ENCODE measurements at places on chromosomes 4 and X.
A peak's percentile ranks its signal among the peaks of the same experiment; 100 is the strongest.

- DNase-seq, result no peak
These were observed 77.8 kb downstream of the SORBS2 start for GRCh38 chr4:185734214-185734613.

DNA sequence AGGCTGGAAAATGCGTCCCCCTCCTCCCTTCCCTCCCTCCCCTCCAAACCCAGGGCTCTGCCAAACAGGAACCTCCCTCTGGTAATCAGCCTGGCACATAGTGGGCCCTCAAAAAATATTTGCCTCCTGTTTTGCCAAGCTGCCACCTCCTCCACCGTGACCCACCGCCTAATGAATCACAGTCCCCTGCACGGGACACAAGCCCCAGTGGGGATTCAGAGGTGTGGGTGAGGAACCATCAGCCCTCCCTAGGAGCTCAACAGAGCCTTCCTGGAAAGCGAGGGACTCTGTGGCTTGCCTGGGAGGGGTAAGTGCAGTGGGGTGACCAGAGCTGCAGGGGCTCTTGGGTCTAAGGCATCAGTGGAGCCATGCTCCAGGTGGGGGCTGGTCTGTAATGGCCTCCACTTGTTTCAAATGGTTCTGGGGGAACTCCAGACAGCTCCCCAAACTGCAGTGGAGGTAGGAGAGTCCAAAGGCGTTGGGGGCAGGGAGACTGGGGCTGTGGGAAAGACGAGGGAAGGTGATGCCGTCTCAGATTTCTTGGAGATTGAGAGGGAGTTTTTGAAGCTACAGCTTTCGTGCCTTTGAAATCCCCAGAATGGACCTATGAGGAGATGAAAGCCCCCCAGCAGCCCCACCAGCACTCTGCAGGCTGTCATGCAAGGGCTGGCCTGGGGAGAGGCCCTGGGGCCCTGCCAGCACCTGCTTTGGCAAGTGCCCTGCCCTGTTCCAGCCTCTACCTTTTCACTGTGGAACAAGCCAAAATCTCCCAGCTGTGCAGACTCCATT lies 1.0 kb upstream of the PPP2R2C start:
- DNase-seq, result no peak

DNA sequence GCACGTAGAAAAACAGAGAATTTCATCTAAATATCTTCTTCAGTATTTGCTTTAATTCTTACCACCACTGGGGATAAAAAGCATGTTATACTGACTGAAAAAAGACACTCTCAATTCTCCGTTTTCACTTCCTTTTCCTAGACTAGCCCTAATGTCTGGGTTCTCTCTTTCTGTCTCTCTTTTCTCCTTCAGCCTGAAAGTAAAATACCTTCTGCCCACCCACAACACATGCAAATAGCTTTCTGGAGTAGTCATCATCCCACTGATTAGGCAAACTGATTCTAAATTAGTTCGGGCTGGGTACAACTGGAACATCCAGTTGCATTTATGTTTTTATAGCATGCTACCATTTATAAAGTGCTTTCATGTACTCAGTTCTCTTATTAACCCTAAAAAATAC lies 142.4 kb upstream of the ANKRD50 start:
- no peak for DNase-seq

- no peak for DNase-seq
These were observed 15.0 kb downstream of the ADD1 start for GRCh38 chr4:2858451-2859217.

DNA sequence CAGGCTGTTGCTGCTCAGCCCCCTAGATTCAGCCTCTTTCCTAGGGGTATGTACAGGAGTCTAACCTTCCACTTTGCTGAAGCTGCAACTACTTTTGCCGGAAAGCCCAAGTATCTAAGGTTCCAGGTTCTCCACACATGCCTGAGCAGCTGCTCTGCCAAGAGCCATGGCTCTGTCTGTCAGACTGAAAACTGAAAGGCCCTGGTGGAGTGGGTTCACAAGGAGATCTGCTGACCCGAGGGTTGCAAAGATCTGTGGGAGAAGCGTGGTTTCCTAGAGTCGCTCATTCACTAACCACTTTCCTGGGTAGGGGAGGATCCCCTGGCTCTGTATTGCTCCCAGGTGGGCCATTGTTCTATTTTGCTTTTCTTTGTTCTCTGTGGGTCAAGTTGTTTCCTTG lies 6.0 kb upstream of the PNMA6F start:
- no peak for DNase-seq

- peak; percentile 4 for DNase-seq
These were observed 600.6 kb downstream of the ANKRD50 start for GRCh38 chr4:124111922-124112321.

- no peak for DNase-seq
These were observed 1310.3 kb downstream of the RPA4 start for GRCh38 chrX:98194036-98194435.

- no peak for DNase-seq
These were observed 6.9 kb upstream of the FGF16 start for GRCh38 chrX:77440330-77440729.

GRCh38 chr4:55378617-55379467 lies 16.9 kb upstream of the TMEM165 start:
- DNase-seq, result no peak

- peak; percentile 8 for DNase-seq
These were observed 263.8 kb upstream of the RPS6KA3 start for GRCh38 chrX:20530406-20530921.

- DNase-seq, result no peak
These were observed 21.7 kb downstream of the PNMA6F start for GRCh38 chrX:153299855-153300254.

DNA sequence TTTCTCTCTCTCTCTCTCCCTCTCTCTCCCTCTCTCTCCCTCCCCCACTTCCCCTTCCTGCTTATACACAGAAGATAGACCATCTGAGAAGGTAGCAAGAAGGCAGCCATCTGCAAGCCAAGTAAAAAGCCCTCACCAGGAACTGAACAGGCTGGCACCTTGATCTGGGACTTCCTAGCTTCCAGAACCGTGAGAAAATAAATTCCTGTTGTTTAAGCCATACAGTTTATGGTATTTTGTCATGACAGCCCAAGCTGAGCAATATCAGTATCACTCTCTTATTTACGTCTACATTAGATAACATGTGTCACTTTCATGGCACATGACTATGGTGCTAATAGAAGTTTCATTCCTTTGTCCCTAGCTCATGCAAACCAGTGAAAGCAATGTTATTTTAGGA lies 581.1 kb downstream of the INPP4B start:
- no peak for DNase-seq

- DNase-seq, result no peak
These were observed 75.7 kb downstream of the ANXA3 start for GRCh38 chr4:78627046-78627965.

GRCh38 chr4:142440093-142440492 lies 406.0 kb downstream of the INPP4B start:
- DNase-seq, result no peak

GRCh38 chrX:20498851-20499635 lies 232.3 kb upstream of the RPS6KA3 start:
- DNase-seq, result no peak

DNA sequence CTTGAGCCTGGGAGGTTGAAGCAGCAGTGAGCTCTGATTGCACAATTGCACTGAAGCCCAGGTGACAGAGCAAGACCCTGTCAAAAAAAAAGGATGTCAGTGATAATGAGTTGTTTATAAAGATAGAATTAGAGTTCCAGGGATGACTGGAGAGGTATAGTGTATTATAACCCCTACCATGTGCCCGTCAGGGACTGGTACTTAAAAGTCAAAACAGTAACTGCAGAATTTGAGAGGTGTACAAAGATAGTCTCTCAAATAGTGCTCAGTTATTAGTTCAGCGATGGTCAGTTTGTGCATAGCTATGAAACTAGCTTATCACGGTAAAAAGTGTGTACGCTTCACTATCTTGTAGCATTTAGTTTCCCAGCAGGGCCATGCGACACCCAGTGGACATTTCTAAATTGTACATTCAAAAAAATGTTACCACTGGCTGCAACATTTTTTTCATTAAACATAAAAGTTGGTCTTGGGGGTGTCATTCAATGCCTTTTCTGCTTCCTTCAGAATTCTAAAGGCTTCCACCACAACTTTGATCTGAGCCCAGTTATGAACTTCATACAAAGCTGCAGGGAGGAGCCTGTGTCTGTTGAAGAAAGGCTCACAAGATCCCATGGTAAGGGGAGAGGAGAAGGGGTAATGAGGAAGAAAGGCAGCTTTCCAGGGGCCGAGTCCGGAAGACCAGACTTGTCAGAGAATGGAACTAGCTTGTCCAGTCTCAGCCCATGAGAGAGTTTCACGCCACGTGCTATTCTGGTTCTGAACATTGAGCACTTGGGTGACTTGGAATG lies 9.2 kb upstream of the GYG2 start:
- no peak for DNase-seq

DNA sequence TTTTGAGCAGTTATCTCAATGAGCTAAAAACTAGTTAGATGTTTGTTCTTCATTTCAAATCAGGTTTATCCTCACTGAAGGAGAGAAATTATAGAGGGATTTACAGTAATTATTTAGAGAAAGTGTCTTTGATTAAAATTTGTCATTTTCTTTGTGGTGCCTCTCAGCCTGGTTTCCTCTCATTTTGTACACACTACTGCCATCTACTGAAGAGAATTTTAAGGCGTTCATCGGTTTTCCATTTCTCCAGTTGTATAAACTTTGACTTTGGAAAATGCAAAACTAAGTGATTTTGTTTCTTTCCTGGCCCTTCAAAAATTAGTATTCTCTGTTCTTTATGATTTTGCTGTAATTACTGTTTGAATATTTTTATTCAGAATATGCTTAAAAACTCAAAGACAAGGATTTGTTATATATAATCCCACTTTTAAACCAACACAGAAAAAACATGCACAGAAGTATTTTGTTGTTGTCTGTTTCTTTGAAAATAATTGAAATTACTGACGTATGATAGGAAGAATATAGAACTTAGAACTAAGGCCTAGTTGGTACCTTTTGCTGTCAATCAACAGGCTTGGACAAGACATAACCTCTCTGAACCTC lies 34.4 kb upstream of the ANXA3 start:
- peak; percentile 6 for DNase-seq

DNA sequence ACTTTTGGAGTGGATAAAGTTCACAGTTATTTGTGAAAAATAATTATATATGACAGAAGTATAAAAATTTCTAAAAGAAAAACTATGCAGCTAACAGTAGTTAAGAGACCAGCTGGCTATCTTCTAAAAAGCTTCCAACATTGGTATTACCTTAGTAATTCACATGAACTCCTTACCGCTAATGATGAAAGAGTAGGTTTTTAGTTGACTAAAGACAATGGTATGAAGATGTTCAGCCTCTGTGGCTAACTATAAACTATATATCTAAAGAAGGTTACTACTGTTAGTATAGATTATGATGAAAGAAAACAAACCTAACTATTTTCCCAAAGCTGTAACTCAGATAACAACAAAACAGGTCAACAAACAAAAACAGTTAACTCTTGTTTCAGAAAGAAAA lies 10.4 kb downstream of the CCNI start:
- DNase-seq, result no peak

DNA sequence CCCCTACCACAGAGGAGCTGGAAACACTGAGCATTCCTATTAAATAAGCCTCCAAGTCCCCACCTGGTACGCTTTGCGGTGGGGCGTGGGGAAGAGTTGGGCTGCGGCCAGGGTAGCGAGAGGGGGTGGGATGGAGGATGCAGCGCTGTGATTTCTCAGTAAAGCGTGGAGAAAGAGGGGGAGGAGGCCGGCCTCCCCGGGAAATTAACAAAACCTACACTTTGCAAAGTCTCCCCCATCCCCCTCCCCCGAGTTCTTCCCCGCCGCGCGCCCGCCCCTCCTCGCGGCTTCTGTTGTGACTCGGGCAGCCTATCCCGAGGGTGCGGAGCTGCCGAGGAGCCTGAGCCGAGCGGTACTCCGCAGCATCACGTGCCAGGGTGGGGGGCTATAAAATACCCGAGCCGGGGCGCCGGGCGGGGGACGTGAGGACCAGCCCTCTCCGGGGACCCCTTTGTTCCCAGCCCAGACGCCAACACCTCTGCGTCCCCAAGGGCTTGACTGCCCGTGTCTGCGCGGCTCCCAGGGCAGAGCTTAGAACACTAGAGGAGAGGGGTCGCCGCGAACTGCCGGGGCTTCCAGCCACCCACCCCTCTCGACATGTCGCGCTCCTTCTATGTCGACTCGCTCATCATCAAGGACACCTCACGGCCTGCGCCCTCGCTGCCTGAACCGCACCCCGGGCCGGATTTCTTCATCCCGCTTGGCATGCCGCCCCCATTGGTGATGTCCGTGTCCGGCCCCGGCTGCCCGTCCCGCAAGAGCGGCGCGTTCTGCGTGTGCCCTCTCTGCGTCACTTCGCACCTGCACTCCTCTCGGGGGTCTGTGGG lies at the start of gene GSX2:
GSX2 (plus strand) TSS at position 416 of the 827 bp plus-strand sequence; CDS start at position 598, 182 bp downstream.
- DNase-seq, result no peak

DNA sequence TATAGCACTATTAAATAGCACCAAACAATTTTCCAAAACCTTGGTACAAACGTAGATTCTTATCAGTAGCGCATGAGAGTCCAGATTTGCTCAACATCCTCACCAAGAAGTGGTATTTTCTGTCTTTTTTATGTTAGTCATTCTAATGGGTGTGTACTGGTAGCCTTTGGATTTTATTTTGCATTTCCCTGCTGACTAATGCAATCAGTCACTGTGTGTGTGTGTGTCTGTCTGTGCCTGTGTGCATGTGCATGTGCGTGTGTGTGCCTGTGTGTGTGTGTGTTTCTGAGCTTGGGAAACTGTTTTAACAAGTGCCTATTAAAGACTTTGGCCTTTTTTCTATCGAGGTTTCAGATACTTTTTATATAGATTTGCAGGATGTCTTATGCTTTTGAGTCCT lies 82.2 kb upstream of the MAGEA10 start:
- no peak for DNase-seq

DNA sequence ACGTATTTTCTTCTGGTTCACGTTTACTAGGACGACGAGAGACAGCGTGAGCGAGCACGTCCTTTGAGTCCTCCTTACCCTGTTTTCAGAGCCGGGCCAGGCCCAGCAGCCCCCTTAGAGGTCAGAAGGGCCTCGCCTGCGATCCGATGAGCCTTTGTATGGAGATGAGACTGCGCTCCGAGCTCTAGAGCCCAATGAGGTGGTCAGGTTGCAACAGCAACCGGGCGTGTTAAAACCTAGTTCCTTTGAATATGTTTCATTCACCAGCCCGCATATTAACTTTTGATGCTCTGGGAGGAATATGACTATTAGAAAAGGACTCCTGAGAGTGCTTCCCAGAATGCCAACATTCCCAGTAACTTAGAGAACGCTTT lies 55.6 kb upstream of the TADA2B start:
- DNase-seq, result no peak

DNA sequence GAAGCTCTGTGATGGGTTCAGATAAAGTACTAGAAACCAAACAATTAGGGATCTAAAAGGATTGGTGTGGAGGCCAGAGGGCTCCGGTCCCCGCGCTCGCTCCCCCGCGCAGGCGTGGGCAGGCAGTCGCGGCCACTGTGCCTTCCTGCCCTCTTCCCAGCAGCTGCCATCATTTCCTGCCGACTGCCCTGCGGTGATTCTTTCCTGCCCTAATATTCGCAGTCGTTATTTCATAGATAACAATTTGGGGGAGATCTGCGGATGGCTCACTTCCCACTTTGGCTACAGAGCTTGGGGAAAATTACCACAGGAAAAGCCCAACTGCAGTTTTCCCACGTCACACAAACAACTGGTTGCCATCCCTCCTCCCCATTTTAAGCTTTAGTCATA lies 2.2 kb downstream of the GRIA2 start:
- no peak for DNase-seq
